Activated CD8-positive, alpha-beta memory T cell treated with anti-CD3 and anti-CD28 coated beads for 48 hours (primary cell): ENCODE measurements at places on chromosomes 1 and 21.

DNA sequence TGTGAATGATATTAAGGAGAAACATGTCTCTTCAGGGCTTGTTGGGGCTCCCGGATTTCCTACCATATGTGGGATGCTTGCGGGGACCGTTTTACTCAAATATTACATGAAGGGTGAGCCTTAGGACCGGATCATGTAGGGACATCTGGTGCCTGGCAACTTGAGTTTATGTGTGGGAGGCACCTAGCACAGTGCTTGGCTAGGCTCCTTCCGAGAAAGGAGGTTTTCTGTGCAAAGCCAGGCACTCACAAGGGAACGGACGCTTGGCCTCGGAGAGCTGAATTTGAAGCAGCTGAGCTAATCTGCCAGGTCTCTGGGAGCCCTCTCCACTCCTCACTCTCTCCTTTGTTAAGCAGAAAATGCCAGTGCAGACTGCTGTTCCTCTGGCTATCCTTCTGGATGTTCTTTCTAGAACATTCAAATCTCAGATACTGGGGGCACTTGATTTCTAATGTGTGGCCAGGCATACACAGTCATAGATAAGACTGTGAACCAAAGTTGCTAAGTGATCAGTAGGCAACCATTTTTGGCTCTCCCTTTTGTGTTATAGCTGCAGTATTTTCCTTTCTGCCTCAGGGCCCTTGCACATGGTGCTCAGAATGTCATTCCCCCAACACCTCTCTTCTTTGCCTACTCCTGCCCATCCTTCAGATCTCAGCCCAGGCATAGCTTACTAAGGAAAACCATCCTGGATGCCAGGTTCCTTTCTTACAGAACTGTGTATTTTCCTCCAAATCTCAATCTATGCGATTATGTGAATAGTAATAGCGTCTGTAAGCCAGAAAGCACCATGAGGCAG, 216.6 kb upstream of the CSF3R start:
- DNase-seq = no peak

DNA sequence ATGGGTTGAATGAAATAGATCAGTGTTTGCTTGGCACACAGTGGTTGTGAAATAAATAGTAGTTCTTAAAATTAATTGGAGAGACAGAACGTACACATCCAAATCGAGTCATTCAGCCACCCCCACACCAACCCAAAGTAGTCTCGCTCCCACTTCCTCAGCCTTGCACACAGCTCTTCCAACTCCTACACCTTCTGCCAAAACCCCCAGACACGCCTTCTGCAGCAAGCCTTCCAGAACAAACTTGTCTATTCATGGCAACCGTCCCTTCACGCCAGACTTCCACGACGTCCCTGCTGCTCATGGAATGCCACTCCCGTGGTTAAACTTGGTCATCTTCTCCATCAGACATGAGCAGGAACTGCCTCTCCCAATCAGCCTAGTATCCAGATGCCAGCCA, 37.5 kb upstream of the RD3 start:
- no peak for DNase-seq

GRCh38 chr21:42975886-42976608, 1.7 kb downstream of the PKNOX1 start:
- DNase-seq = no peak

- no peak for DNase-seq
Observed at GRCh38 chr1:224679606-224680005, 63.5 kb downstream of the CNIH3 start.

DNA sequence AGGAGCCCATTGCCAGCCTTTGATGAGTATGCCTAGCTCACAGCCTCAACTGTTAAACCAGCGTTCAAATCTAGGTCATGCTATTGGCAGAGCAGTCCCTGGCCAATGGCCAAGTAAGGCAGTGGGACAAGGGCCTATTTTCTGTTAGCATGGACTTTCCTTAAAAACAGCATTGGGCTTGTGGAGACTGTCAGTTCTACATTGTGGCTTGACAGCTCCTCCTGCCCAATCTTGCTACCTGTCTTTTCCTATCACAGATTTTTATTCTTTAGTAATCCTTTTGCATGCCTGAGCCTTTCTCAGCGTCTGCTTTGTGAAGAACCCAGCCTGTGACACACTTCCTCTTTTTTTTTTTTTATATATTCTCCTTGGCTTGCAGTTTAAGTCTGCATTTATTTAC, 56.4 kb downstream of the DIP2A start:
- no peak for DNase-seq
